ENCODE measurements at places on chromosomes 3 and 15.

- no peak overlapping the region for H3K4me3 ChIP-seq
- no peaks in the 10 kb centered on the region for H3K27me3 ChIP-seq
- peaks cover 13% of the 10 kb centered on the region for H3K4me1 ChIP-seq
- DNase-seq, result no peak
- no peak overlapping the region for H3K27ac ChIP-seq
Measured at GRCh38 chr15:90481023-90481422, 48.7 kb upstream of the CRTC3 start.

- H3K27me3 ChIP-seq, result no peaks in the 10 kb centered on the region
- no peak for DNase-seq
- H3K4me1 ChIP-seq, result no peaks in the 10 kb centered on the region
- H3K27ac ChIP-seq, result no peak overlapping the region
- H3K36me3 ChIP-seq, result no peaks in the 10 kb centered on the region
- no peak overlapping the region for H3K4me3 ChIP-seq
Measured at GRCh38 chr3:12107071-12107713, 51.5 kb downstream of the TIMP4 start.

DNA sequence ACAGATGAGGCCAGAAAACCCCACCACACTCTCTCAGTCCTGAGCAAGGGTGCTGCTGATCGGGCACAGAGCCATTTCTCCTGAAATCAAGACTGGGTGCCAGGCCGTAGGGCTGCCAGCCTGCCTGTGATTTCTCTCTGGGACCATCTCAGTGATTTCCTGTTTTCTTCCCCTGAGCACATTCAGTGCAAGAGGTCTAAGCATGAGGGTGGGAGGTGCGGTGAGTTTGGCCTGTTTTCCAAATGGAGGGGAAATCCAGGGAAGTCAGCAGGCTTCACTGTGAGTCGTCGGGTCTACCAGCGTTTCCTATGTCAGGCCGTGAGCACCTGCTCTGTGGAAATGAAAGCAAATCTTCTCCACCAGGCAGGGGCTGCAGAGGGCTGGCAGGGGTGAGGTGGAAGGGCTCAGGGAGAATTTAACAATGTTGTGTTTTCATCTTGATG lies 82.3 kb downstream of the ST6GAL1 start:
- peaks cover 42% of the 10 kb centered on the region for H3K4me1 ChIP-seq
- DNase-seq, result no peak
- H3K36me3 ChIP-seq, result no peaks in the 10 kb centered on the region
- H3K4me3 ChIP-seq, result no peak overlapping the region

GRCh38 chr3:14784087-14784681 lies 34.6 kb upstream of the FGD5 start:
- H3K36me3 ChIP-seq, result no peaks in the 10 kb centered on the region
- no peaks in the 10 kb centered on the region for H3K27me3 ChIP-seq
- no peak overlapping the region for H3K4me3 ChIP-seq
- DNase-seq, result peak; percentile 59

DNA sequence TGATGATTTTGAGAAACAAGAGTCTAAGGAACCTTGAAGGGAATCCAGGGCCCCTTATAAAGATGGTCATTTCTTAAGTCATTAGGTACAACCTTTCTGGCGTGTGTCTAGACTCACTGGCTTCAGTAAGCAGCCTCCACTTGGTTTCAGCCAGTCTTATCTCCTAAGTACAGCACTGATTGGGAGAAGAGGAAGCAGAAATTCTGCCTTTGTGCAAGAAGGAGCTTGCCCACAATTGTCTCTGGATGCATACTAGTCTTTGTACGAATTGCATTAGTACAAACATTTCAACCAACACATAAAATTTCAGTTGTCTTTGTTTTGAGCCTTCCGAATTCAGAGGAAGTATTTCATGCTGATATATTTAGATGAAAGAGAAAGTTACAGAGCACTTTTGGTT lies 139.4 kb downstream of the SLCO3A1 start:
- H3K4me1 ChIP-seq, result peaks cover 10% of the 10 kb centered on the region
- no peak overlapping the region for H3K4me3 ChIP-seq
- H3K36me3 ChIP-seq, result no peaks in the 10 kb centered on the region
- DNase-seq, result no peak
- no peaks in the 10 kb centered on the region for H3K27me3 ChIP-seq

GRCh38 chr3:64010199-64010598 lies 13.1 kb downstream of the PSMD6 start:
- peaks cover 100% of the 10 kb centered on the region for H3K36me3 ChIP-seq
- H3K4me1 ChIP-seq, result no peaks in the 10 kb centered on the region
- H3K4me3 ChIP-seq, result no peak overlapping the region

- no peaks in the 10 kb centered on the region for H3K4me1 ChIP-seq
- H3K4me3 ChIP-seq, result no peak overlapping the region
- peaks cover 16% of the 10 kb centered on the region for H3K36me3 ChIP-seq
- DNase-seq, result no peak
Measured at GRCh38 chr3:111881480-111881879, 22.4 kb downstream of the PHLDB2 start.

- H3K36me3 ChIP-seq, result no peaks in the 10 kb centered on the region
- no peak for DNase-seq
- H3K4me3 ChIP-seq, result no peak overlapping the region
- no peaks in the 10 kb centered on the region for H3K4me1 ChIP-seq
- H3K27me3 ChIP-seq, result no peaks in the 10 kb centered on the region
Measured at GRCh38 chr15:70406617-70407335, 309.1 kb upstream of the TLE3 start.

GRCh38 chr15:58742819-58743502 lies 6.5 kb downstream of the ADAM10 start:
- H3K4me3 ChIP-seq, result no peak overlapping the region
- peaks cover 45% of the 10 kb centered on the region for H3K4me1 ChIP-seq
- H3K27ac ChIP-seq, result no peak overlapping the region

- no peaks in the 10 kb centered on the region for H3K36me3 ChIP-seq
- H3K4me1 ChIP-seq, result peaks cover 11% of the 10 kb centered on the region
- H3K27ac ChIP-seq, result no peak overlapping the region
- H3K4me3 ChIP-seq, result no peak overlapping the region
Measured at GRCh38 chr3:177673112-177673914, 476.0 kb upstream of the TBL1XR1 start.

GRCh38 chr15:51185213-51186159 lies 90.8 kb upstream of the TNFAIP8L3 start:
- no peak overlapping the region for H3K4me3 ChIP-seq
- no peaks in the 10 kb centered on the region for H3K36me3 ChIP-seq
- peaks cover 3% of the 10 kb centered on the region for H3K4me1 ChIP-seq
- no peak for DNase-seq

DNA sequence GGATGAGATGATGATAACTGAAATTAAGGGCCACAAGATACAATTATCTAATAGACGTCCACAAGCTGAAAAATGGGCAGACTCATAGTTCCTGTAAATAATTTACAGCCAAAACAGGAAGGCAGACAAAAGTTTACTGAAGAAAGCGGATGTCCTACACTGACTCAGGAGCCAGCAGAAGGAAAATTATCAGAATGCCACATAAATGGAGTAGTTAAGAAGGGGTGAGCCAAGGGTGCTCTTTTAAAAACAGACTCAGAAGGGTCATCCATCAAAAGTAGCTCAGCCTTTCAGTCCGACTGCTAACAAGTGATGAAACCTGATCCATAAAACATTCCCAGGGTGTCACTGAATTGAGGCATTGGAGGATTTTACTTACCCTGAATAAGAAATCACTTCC lies 39.8 kb downstream of the TUSC7 start:
- no peak overlapping the region for H3K4me3 ChIP-seq
- no peaks in the 10 kb centered on the region for H3K36me3 ChIP-seq
- DNase-seq, result no peak

- H3K36me3 ChIP-seq, result no peaks in the 10 kb centered on the region
- no peak overlapping the region for H3K27ac ChIP-seq
- H3K4me3 ChIP-seq, result no peak overlapping the region
- no peak for DNase-seq
Measured at GRCh38 chr3:144003051-144003450, 31.4 kb downstream of the DIPK2A start.

- H3K36me3 ChIP-seq, result peaks cover 23% of the 10 kb centered on the region
- H3K4me3 ChIP-seq, result peak overlapping the region; percentile 86
- peak; percentile 83 for DNase-seq
Measured at GRCh38 chr3:69012800-69013252, 658 bp downstream of the EOGT start.

DNA sequence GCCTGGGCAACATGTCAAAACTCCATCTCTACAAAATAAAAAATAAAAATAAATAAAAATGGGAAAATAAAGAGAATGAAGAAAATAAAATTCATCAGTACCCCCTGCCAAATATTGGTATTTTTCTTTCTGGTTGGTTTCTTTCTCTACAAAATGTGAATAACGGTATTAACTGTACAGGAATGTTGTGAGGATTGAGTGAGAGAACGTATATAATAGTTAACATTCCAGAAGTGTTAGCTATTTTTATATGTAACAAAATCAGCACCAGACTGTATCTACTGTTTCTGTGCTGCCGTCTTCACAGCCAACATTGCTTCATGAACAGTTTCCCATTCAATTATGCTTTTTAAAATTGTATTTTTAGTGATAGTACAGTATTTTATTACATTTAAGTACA lies 25.5 kb upstream of the RNU6-1 start:
- H3K4me1 ChIP-seq, result peaks cover 12% of the 10 kb centered on the region
- H3K27ac ChIP-seq, result no peak overlapping the region
- H3K4me3 ChIP-seq, result no peak overlapping the region
- DNase-seq, result no peak
- no peaks in the 10 kb centered on the region for H3K27me3 ChIP-seq
- H3K36me3 ChIP-seq, result no peaks in the 10 kb centered on the region
